G401 (cell line): ENCODE measurements at places on chromosomes 4 and X. TPM values are rescaled to one million over a fixed set of nuclear protein-coding genes. Genes with fewer than 3 reads are reported as not detected.

GRCh38 chr4:5638316-5638715 lies 70.0 kb downstream of the EVC2 start:
- DNase-seq: no peak

DNA sequence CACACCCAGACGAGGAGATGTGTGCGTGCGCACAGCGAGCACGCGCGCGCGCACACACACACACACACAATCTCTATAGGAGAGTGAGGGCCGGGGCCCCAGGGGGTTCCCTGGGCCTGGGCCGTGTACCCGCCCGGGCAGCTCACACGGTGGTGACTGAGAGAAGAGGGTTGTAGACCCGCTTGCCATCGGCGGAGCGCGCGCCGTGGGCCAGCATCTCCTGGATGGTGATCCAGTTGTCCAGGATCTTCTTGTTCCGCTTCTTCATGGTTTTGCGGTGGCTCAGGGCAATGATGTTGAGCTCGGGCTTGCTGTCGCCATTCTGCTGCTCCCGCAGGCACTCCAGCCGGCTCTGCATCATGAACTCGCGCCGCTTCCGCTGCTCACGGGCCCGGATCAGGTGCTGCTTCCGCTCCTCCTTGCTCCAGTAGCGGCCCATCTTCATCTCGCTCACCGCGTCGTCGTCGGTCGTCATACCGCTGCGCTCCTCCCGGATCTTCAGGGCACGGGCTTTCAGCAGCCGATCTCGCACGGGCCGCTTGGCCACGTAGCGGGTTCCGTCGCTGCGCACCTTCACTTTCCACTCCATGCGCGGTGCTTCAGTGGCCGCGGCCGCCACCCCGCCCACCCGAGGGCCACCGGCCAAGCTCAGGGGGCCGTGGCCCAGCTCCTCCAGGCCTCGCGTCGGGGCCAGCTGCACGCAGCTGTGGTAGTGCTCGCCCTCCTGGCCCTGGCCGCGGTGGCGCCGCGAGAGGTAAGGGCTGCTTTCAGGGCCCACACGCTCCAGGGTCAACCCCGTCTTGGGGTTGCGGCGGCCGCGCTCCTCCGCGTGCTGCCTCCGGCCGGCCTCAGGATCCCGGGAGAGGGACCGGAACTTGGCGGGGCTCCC lies 9.0 kb downstream of the SSR4 start:
- no peak for DNase-seq

GRCh38 chrX:95056901-95057300 lies 1382.9 kb downstream of the FAM133A start:
- DNase-seq: no peak

DNA sequence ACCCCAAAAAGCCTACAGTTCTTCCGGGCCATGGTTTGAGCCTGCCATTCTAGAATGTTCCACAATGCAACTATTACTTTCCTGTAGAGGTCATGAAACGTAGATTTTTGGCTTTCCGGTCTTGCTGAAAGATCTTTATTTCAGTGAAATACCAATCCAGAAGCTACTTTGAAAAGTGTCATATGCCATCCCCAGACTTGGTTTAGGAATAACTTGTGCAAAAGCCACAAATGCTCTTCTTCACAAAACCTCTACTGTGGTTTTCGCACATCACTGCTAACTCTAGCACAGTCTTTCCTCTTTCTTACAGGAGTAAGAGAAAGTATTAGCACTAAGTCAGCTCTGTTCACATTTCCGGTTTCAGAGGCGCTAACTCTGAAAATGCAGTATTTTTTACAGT lies 12.7 kb upstream of the CD40LG start:
- no peak for DNase-seq

DNA sequence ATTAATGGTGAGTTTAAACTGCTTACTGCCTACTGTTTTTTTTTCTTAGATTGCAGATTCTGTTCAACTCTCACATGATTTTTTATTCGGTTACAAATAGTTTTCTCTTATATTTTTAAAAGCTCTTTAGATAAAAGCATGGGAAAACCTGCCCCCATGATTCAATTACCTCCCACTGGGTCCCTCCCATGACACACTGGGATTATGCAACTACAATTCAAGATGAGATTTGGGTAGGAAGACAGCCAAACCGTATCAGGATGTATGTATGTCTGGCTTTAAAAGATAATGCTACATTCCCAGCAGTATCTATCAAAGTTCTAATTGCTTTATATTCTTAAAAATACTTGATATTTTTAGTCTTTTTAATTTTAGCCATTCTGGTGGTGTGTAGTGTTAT lies 131.5 kb downstream of the JADE1 start:
- no peak for DNase-seq

GRCh38 chrX:51697397-51697796 lies 12.9 kb upstream of the CENPVL1 start:
- no peak for DNase-seq

DNA sequence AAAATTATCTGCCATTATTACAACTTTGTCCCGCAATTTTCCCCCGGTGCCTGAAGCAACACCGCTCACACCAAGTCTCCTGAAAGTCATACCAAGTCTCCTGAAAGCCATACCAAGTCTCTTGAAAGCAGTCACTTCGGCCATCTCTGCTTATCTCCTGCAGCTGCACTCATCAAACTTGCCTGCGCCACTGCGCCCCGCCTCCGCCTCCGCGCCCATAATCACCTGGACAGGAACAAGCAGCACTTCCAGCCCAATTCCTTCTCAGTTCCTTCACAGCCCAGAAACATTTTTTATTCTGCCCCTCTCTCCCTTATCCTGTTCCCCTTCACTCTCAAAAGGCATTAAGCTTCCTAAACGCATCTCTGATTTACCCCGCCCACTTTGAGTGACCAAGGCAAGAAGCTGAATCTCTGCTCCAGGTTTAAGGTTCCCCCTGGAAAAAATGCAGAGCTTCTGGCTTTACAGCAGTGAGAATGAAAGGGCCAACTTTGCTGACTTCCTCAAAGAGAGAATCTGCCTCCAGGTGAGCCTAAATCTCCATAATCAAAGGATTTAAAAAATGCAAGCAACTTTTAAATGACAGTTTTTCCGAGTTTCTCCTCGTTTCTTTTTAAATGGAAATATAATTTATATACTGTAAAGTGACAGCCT lies 7.7 kb downstream of the GPR50 start:
- no peak for DNase-seq

- no peak for DNase-seq
Measured at GRCh38 chrX:8663325-8663724, 68.6 kb downstream of the ANOS1 start.

GRCh38 chr4:56762484-56763250 lies 58.8 kb downstream of the SPINK2 start:
- DNase-seq: no peak

DNA sequence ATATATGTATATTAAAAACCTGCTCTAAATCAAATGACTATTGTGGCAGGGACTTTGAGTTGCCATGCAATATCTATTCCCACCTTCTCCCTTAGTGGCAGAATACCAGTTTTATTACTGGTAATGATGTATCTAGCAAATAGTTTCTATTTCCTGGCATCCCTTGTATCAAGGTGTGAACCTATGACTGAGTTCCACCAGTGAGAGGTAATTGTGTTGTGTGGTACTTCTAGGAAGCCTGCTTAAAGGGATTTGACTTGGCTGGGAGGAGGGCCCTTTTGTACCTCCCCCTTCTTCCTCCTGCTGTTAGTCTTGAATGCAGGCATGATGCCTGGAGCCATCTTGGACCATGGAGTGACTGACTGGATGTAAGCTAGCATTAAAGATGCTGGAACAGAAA lies 65.4 kb upstream of the DYNLT3 start:
- DNase-seq: no peak

DNA sequence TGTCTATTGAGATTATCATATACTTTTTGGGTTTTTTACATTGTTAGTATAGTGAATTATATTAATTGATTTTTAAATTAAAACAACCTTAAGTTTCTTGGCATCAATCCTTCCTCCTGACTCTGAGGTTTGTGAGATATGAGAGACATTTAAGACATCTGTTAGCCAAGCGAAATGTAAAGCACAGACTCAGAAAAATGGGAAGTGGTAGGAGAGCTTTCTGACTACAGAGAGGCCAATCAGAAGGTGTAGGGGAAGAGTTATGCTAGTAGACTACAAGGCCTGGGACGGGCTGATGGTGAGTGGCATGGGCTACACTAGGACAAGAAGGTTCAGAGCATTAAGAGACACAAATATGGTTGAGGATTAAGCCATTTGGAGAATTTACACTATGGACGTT lies 255.4 kb downstream of the PRDM5 start:
- DNase-seq: no peak

- no peak for DNase-seq
Measured at GRCh38 chrX:84475101-84475500, 27.2 kb downstream of the HDX start.

- DNase-seq: no peak
Measured at GRCh38 chr4:124867536-124867935, 155.0 kb upstream of the ANKRD50 start.

DNA sequence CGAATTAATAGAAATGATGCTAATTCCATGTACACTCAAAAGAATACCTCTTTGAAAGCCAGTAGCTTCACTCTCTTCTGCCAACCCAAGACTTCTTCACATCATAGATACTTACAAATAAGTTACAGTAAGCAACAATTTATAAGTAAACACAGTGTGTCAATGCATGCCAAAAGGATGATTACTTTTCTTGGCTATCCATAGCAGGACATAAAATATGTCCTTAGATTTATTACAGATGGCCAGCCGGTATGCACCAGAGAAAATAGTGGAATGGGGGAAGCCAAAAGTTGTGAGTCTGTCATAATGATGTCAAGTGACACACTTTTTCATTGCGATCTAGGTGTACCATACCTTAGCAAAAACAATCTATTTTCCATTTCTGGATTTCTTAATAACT lies 631 bp upstream of the BMX start:
- DNase-seq: no peak

- DNase-seq: no peak
Measured at GRCh38 chr4:39846705-39847104, 131.0 kb downstream of the PDS5A start.

- no peak for DNase-seq
Measured at GRCh38 chr4:119841361-119841760, 212.8 kb upstream of the PDE5A start.

DNA sequence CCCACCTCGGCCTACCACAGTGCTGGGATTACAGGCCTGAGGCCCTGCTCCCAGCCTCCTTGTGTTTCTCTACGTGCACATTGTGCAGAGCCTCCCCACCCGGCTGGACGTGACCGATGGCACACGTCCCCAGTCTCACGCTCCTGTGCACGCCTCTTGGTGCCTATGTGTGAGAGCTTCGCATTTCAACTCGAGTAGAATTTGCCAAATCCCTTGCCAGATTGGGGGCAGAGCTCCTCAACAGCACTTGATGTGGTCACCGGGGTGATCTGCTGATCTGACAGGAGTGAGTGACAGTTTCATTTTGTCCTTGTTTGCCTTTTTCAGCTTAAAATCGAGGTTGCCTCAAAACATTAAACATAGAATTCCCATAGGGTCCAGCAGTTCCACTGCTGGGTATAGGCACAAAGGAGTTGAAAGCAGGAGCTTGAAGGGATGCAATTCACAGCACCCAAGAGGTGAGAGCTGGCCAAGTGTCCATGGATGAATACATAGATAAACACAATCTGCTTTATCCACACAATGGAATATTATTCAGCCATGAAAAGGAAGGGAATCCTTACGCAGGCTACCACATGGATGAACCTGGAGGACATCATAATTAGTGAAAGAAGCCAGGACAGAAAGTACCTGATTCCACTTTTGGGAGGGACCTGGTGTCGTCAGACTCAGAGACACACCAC lies 17.6 kb downstream of the TMEM187 start:
- no peak for DNase-seq

DNA sequence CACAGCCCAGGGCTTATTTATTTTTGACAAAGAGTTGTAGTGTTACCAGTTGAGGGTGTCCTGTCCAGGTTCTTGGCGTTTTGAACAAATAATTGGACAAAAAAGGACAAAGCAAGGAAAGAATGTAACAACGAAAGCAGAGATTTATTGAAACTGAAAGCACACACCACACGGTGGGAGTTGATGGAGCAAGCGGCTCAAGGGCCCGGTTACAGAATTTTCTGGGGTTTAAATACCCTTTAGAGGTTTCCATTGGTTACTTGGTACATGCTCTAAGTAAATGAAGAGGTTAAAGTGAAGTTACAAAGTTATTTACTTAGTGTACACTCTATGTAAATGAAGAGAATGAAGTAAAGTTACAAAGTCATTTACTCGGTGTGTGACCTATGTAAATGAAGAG lies 27.8 kb upstream of the OPHN1 start:
- no peak for DNase-seq

- peak; percentile 30 for DNase-seq
Measured at GRCh38 chrX:85084770-85085393, 81.2 kb downstream of the APOOL start.

DNA sequence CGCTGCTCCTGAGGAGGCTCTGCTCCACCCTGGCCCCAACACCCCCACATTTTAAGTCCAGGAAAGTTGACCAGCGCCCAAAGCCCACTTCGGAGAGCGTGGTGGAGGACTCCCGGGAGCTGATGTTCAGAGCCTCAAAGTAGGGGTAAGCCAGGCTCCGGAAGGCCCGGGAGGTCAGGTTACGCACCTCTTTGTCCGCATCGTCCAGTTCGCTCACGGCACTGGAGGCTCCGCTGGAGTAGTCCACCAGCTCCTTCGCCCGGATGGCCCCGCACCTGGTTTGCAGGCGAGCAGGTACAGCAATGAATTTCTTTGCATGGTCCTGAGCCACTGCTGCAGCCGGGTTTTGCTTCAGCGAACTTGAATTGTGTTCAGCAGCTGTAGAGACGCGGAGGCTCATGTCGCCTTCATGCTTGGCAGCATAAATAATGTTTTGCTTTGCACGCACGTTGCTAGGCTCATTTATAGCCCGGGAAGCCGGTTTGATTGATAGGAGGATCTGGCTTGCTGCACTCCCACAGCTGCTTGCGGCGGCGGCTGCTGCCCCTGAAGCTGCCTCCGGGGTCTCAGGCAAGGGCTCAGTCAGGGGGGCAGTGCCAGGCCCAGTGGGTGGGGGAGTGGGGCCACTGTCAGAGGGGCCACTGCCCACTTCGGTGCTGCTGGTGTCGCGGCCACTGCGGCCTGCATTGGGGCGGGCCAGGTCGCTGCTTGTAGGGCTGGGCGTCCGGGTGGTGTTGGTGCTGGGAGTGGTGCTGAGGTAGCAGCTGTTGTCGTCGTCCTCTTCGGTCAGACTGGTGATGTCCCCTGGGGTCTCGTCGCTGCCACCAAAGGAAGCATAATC lies 4.8 kb downstream of the C4orf54 start:
- no peak for DNase-seq

DNA sequence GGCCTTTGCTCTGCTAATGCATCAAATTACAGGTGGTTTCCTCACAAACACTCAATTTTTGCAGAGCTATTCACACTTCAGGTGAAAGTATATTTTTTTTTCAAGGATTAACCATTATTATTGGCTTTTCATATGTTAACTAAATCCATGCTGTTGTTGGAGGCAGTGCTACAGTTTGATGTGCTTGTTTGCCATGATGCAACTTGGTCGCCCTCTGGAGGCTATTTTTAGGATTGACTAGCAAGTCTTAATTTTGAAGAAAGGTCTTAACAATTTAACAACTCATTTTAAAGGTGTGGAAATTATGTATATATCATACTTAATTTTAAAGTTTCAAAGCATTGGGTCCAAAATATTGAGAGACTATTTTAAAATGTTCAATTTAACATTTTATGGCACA lies 168.8 kb upstream of the FAM47A start:
- DNase-seq: peak; percentile 8

The CCNA2 gene
- 167 and 209 TPM in 2 replicates for total RNA-seq

The ABCG2 gene
- 310 and 332 TPM in 2 replicates for total RNA-seq

The JCHAIN gene
- not detected in 2 replicates for total RNA-seq

The MRFAP1L1 gene
- total RNA-seq: 1.7 and 2.1 TPM in 2 replicates

The SLC6A8 gene
- 13.1 and 14.5 TPM in 2 replicates for total RNA-seq

The MAP3K15 gene
- 1.5 and 2.5 TPM in 2 replicates for total RNA-seq

The DACH2 gene
- total RNA-seq: not detected in 2 replicates

The SULT1B1 gene
- not detected in 2 replicates for total RNA-seq

The JADE3 gene
- 6.9 and 17.3 TPM in 2 replicates for total RNA-seq

The ERVMER34-1 gene
- not detected in 2 replicates for total RNA-seq

The SLC9B1 gene
- total RNA-seq: not detected in 2 replicates

The FGF13 gene
- 0.80 TPM in 1 of 2 replicates, not detected in the other for total RNA-seq

The SRPK3 gene
- 0.06 TPM in 1 of 2 replicates, not detected in the other for total RNA-seq
